Cortex of kidney (tissue), 1 donor: ENCODE measurements at places on chromosomes 3 and 15.

GRCh38 chr3:60229502-60229901 is 1021.8 kb downstream of the FHIT start:
- DNase-seq: no peak

GRCh38 chr3:152160350-152161011 is 108.2 kb upstream of the MBNL1 start:
- no peak for DNase-seq

- DNase-seq: no peak
These were observed 528.7 kb downstream of the ZIC1 start for GRCh38 chr3:147937891-147938290.

DNA sequence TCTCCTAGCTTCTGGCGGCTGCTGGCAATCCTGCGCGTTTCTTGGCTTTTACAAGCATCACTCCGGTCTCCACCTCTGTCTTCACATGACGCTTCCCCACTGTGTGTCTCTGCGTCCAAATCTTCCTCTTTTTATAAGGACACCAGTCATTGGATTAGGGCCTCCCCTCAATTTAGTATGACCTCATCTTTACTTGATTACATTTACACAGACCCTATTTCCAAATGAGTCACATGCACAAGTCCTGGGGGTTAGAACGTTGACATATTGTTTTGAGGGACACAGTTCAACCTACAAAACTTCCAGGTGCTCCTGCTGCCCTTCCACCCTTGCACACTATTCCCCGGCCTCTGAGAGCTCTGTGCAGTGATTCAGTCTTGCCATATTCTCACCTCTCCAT is 215.3 kb downstream of the OPA1 start:
- no peak for DNase-seq

GRCh38 chr3:72721683-72722381 is 126.4 kb downstream of the SHQ1 start:
- DNase-seq: no peak

DNA sequence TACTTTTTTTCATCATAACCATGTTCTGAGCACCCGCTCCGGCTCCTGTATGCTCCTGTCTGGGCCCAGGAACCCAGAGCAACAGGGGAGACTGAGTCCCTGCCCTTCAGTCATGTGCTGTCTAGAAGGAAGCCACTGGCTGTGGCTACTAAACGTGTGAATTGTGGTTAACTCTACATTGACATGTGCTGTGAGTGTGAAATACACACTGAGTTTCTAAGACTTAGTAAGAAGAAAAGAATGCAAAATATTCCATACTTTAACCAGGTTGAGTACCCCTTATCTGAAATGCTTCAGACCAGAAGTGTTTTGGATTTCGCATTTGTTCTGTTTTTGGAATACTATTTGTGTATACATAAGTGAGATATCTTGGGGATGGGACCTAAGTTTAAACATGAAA is 42.8 kb upstream of the CGNL1 start:
- DNase-seq: no peak

DNA sequence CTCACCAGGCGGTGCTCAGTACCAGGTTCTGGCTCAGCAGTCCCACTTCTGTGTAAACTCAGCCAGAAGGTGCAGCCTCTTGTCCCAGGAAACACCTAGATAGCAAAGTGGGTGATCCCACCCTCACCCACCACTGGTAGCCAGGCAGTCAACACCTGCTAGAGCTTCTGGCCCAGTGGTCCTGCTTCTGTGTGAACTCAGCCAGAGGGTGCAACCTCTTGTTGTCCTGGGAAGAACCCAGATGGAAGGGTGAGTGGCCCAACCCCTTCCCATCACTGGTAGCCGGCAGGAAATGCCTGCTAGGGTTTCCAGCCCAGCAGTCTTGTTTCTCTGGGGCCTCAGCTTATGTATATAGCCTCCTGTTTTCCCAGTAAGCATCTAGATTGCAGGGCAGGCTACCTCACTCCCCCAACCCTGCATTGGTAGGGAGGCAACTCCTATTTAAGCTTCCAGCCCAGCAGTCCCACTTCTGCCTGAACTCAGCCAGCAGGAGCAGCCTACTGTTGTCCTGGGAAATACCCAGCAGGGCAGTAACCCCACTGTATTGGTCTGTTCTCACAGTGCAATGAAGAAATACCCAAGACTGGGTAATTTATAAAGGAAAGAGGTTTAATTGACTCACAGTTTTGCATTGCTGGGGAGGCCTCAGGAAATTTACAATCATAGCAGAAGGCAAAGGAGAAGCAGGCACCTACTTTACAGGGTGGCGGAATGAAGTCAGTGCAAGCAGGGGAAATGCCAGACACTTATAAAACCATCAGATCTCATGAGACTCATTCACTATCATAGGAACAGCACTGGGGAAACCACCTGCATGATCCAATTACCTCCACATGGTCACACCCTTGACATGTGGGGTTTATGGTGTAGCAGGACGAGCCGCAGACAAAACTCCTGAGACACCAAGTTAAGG is 110.6 kb downstream of the DTWD1 start:
- no peak for DNase-seq

- no peak for DNase-seq
These were observed 48.0 kb downstream of the ARHGEF26 start for GRCh38 chr3:154168998-154169795.

DNA sequence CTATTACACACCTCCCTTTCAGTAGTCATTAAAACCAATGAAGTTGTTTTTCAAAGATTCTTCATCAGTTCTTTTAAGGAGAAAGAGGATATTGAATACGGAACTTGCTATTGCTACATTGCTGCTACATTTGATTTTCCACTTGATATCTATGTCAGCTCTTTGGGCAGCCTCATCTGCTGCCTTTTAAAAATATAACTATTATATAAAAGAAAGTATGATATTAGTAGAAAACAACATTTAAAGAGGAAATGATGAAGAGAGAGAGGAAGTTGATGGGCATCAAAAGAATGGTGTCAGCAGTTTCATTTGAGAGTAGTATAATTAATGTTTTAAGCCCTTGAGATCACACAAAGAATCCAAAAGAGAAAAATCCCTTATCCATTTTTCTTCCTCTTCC is 171.4 kb downstream of the NFKBIZ start:
- no peak for DNase-seq

DNA sequence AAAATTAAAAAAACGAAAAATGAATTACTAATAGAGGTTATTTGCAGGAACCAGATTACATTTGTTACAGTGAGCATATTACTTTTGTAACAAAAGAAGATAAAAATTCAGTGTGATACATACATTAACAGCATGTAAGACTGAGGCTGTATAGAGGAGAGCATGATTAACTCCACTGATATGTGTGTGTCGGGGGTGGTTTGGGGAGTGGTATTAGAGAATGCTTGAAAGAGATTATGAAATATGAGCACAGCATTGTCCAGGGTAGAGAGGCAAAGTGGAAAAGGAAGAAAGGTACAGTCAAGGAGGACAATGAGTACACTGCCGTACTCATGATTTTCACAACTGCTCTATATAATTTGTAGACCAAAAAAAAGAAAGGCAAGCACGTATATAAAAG is 62.9 kb upstream of the LRRFIP2 start:
- DNase-seq: no peak

- no peak for DNase-seq
These were observed 76.7 kb upstream of the FAM3D start for GRCh38 chr3:58743296-58743695.

DNA sequence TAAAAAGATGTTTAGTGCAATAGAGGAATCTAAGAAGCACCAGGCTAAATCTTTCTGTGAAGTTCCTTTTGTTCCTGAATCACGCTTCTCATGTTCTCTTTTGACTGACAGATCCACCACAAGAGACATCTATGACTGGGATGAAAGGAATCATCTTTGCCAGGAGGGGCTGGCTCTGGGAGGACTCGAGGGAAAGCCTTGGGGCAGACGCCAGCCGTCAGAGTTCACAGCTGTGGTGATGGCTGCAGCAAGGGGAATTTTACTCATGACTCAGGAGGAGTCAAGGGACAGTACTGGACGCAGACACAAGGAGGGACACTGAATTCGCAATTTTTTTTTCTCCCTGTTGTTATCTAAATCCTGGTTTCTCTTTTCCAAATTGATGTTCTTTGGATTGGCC is 38.7 kb downstream of the C3orf38 start:
- no peak for DNase-seq

DNA sequence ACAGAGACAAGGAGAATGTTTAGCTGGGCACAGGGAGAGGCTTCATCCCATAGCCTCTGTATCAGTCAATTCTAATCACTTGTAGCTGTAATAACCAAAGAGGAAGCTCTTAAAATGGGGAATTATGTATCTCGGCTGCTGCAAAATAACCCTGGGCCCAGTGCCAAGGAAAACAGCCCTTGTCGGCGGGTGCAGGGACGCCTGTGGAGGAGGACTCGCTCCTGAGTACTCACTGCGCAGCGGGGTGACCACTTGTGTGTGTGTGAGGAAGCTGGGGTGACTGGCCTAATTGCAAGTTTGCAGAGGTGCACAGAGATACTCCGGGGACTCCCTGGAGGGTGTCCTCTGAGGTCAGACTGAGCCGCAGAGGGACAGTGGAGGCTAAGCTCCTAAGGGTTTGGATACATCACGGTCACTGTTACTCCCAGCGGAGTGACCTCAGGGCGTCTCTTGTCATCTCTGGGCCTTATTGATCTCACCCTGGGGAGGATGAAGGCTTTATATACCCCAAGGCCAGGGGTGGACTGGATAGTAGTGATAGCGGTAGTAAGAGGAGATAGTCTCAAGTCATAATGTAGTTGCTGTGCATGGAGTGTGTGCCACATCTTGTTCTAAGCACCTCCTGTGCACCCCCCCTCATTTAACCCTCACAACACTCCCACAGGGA is 37.2 kb downstream of the SLC6A6 start:
- DNase-seq: no peak

GRCh38 chr15:92599394-92599970 is 56.1 kb downstream of the FAM174B start:
- DNase-seq: no peak

GRCh38 chr3:141271279-141272030 is 39.8 kb downstream of the PXYLP1 start:
- no peak for DNase-seq

- DNase-seq: no peak
These were observed 158.3 kb downstream of the ECT2 start for GRCh38 chr3:172908771-172909270.

GRCh38 chr3:151303751-151304150 is 12.9 kb downstream of the GPR87 start:
- no peak for DNase-seq

GRCh38 chr3:93910097-93910496 is 63.6 kb downstream of the PROS1 start:
- DNase-seq: no peak

- DNase-seq: no peak
These were observed 33.1 kb downstream of the GASK1A start for GRCh38 chr3:43012174-43012573.

- no peak for DNase-seq
These were observed 102.8 kb upstream of the CLDN18 start for GRCh38 chr3:137906985-137907649.

GRCh38 chr3:47266709-47267489 is 15.7 kb downstream of the KIF9 start:
- no peak for DNase-seq

DNA sequence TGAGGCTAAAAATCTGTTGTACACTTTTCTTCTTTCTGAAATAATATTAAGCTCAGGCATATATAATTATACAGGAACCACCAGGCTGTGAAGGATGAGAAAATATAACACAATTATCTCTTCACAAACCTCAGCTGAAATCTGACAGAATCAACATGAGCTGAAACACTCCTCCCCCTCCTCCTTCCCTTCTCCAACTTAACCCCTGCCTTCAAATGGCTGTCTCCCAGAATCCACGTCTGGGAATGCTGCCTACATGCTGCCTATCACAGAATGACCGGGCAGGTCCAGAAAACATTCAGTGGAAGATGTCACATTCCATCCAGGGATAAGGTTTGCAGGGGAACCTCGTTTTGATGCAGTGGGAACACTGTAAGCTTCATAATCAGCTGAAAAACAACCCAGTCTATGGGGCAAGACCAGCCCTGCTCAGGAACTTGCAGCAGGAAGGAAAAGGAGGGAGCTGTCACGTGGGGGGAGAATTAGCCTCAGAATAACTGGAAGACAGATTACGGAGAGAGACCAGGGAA is 44.0 kb upstream of the SEMA6D start:
- DNase-seq: no peak

- DNase-seq: no peak
These were observed 57.8 kb upstream of the C15orf39 start for GRCh38 chr15:75143738-75144334.

GRCh38 chr15:31305375-31305774 is 21.3 kb upstream of the KLF13 start:
- no peak for DNase-seq

DNA sequence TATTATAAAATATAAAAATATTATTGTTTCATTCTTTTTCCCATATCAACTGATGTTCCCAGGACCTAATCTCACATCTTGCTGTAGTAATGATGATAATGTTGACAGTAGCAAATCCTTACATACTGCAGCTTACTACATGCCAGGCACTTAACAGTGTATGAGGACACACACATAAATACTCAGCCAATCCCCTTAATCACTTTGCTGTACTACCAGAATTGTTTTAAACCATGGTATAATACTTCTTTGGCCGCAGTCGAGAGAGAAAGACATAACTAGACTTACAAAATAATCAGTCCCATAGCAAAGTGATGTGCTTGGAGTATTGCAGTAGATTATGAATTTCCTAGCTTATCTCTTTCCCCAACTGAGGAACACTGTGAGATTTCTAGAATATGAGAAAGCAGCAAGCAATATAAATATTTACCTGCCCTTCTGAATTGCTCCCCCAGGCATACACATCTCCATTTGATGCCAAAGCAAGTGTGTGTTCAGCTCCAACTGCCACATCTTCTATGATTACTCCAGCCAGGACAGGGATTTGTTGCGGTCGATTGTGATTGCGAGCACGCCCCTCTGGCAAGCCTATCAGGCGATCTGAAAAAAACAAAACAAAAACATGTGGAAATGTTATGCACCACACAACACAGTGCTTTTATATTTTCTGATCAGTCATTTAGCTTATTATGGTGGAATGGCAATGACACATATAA is 33.0 kb downstream of the FBXL22 start:
- DNase-seq: no peak

- DNase-seq: no peak
These were observed 309.7 kb upstream of the RBMS3 start for GRCh38 chr3:28971156-28971555.

DNA sequence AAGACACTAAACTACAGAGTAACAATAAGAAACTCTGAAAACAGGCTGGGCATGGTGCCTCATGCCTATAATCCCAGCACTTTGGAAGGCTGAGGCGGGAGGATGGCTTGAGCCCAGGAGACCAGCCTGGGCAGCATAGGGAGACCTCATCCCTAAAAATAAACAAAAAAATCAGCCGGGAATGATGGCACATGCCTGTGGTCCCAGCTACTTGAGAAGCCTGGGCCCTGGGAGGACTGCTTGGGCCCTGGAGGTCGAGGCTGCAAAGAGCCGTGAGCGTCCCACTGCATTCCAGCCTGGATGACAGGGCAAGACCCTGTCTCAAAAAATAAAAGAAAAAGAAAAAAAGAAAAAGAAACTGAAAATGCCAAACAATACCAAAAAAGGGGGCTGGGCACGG is 55.4 kb downstream of the TMCC1 start:
- DNase-seq: no peak
